ENCODE measurements at places on chromosomes 7 and 10. TPM values are rescaled to one million over a fixed set of nuclear protein-coding genes. Genes with fewer than 3 reads are reported as not detected.

- DNase-seq, result no peak
These were observed 176.7 kb downstream of the GNAI1 start for GRCh38 chr7:80311313-80311712.

- no peak for DNase-seq
These were observed 100.1 kb upstream of the UNC5B start for GRCh38 chr10:71112138-71112785.

- DNase-seq, result no peak
These were observed 212.5 kb downstream of the ADAM12 start for GRCh38 chr10:126175641-126176262.

DNA sequence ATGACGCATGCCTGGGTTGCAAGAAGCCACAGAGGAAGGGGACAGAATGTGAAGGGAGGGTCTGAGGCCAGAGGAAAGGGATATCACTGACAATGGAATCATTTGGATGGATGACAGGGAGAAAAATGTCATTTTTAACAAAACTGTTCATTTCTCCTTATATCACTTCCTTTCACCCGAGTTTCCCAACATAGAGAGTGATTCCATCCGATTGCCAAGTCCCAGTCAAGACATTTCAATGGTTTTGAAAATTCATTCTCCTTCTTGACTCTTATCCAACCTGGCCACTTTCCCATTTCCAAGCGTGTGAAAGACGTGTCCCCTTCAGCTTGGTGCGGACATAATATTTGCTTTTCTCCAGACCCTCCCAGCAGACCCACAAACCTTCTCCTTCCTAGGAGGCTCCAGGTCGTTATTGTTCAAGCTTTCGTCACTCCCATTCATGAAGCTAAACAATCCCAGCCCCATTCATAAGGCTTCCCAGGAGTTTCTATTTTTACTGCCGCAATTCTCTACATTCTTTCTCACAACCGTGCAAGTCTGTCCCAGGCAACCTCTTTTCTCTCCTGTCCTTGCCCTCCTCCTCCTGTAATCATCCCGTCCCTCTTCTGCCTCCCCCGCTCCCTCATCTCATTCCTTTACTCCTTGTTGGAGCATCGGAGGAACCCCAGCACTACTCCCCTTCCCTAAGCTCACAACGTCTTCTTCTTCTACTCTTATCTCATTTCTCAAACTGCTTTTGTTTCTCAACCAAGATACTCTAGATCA lies 301.3 kb upstream of the KLF6 start:
- DNase-seq, result peak; percentile 64

GRCh38 chr7:98418636-98419315 lies 17.9 kb upstream of the BAIAP2L1 start:
- DNase-seq, result no peak

DNA sequence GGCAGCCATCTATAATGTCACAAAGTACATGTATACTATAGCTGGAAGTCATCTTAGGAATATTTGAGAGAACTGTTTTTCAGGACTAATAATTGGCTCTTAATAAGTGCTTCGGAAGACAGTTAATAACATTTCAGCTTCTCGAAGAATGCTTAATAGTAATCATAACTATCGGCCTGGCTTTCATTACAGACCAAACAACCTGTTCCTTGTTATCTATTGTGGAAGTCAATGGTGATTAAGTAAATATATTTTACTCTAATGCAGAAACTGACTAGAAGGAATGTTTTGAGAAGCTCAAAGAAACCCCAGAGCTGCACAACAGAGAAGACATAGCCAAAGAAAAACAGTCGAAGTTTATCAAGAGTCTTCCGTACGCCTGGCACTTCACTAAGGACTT lies 106.8 kb upstream of the FAM133B start:
- DNase-seq, result peak; percentile 52

- DNase-seq, result no peak
These were observed 13.2 kb upstream of the FAM107B start for GRCh38 chr10:14787938-14788337.

GRCh38 chr10:121926671-121927317 lies 1.0 kb downstream of the ATE1 start:
- peak; percentile 72 for DNase-seq

DNA sequence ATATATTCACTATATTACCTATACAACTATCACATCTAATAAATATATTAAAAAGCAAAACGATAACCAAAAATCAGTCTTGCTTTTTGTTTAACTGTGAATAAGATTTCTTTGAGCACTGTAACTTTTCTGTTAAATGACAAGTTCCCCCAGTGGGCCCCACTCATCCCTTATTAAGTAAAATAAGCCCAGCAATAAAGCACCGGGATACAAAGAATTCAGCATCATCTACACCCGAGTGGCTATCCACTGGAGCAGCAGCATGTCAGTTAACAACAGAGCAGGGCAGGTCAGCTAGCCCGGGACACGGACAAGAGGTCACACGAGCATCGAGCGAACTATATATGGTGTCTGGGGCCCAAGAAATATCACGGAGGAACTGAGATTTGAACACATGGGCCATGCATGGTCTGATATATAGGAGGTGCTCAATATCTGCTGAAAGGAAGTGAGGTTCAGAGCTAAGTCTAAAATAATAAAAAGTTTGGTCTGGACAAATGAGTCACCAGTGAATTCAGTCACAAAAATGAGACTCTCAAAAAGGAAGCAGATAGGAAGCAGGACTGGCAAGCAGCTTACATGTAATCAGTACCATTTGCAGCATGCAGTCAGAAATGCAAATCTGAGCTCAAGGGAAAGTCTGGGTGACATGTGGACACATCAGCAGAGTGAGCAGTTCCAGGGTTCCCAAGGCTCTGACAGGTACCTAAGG lies 4.1 kb downstream of the ERCC6 start:
- DNase-seq, result peak; percentile 4

DNA sequence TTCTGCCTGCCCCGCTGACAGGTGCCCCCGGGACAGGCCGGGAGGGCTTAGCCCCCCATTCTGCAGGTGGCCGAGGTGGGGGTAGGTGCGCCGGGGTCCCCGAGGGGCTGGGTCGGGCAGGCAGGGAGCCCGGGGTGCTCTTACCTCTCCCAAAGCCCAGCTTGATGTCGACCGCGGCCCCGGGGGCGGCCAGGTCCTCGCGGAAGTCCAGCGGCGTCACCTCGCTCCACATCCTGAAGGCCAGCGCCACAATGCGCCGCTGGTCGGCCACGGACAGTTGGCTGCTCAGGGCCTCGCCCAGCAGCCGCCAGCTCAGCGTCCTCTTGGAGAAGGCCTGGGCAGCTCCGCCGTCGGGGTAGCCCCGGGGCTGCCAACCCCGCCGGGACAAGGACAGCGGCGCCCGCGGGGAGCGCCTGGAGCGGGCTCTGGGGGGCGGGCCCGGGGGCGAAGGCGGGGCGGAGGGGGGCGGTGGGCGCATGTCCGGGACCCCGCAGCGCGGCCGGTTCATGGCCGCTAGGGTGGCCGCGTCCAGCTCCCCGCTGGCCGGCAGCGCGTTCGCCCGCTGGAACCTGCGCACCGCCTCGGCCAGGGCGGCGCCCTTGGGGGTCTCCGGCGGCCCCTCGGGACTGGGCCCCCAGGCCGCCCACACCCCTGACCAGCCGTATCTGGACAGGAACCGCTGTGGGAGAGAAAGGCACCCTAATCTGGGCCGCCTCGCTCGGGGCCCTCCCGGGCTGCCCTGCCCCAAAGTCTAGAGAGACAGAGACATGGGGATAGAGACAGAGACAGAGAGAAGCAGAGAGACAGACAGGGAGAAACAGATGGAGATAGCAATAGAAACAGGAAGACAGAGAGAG lies 1.7 kb downstream of the MMP21 start:
- DNase-seq, result no peak

- no peak for DNase-seq
These were observed 404.5 kb downstream of the ADRA2A start for GRCh38 chr10:111481261-111481826.

DNA sequence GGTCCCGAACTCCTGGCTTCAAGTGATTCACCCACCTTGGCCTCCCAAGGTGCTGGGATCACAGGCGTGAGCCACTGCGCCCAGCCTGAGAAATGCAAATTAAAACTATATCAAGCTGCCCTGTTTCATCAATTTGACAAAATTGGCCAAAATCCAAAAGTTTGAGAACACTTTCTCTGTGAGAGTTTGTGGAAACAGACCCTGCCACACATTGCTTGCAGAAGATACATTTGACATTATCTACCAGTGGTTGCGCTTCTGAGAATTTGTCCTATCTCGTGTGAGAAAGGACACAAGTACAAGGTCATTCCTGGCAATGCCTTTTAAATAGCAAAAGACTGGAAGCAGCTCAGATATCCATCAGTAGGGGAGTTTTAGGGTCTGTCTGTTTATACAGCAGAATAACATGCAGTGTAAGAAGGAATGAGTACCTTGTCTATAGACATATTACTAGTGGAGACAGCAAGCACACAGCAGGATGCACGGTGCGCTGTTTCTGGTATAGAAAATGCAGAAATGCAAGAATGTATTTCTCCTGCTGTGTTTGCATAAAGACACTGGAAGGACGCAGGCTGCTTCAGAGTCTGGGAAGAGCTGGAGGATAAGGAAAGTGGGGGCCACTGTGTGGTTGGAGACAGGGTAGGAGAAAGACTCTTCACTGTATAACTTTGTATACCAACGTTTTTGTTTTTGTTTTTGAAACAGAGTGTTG lies 4.3 kb downstream of the LHPP start:
- DNase-seq, result no peak

Gene ERVW-1
- 0.20 TPM for total RNA-seq

Gene ZNF727
- 0.30 TPM for total RNA-seq

Gene FGFR2
- 141 TPM for total RNA-seq

Gene ZNF488
- 0.10 TPM for total RNA-seq

Gene LIPK
- 10.6 TPM for total RNA-seq

Gene LOXL4
- 5.0 TPM for total RNA-seq

Data from skin of body (tissue), 3 donors.